ENCODE measurements at places on chromosomes 12 and 14. TPM values are rescaled to one million over a fixed set of nuclear protein-coding genes. Genes with fewer than 3 reads are reported as not detected.

The CCDC198 gene
- 2.3 TPM for total RNA-seq

The SCN8A gene
- total RNA-seq, result 1.3 TPM

The RD3L gene
- total RNA-seq, result not detected

The SERPINA1 gene
- 0.80 TPM for total RNA-seq

The SVOP gene
- total RNA-seq, result not detected

The KRT72 gene
- not detected for total RNA-seq

The WASHC4 gene
- 25.1 TPM for total RNA-seq

The BTBD6 gene
- total RNA-seq, result 29.1 TPM

The KRT6C gene
- not detected for total RNA-seq

The ANKRD33 gene
- total RNA-seq, result not detected
